Left cardiac atrium (tissue), 4 donors: ENCODE measurements at places on chromosomes 1 and 21. TPM values are rescaled to one million over a fixed set of nuclear protein-coding genes. Genes with fewer than 3 reads are reported as not detected.
A peak's percentile ranks its signal among the peaks of the same experiment; 100 is the strongest.

DNA sequence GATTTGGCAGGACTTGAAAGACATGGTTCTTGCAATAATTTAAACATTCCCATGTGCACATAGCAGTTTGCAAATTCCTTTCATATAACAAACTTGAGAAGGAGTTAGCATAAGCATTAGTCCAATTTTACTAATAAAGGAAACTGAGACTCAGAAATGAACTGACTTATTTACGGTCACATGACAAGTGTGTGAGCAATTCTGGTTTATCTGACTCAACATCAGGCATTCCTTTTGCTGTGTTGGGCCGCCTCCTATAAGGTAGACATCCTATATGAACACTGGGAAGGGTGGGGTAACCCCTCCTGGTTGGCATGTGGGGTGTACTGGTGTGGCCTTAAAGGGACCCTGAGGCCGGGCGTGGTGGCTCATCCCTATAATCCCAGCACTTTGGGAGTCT is 8.5 kb upstream of the CPT2 start:
- DNase-seq: no peak

DNA sequence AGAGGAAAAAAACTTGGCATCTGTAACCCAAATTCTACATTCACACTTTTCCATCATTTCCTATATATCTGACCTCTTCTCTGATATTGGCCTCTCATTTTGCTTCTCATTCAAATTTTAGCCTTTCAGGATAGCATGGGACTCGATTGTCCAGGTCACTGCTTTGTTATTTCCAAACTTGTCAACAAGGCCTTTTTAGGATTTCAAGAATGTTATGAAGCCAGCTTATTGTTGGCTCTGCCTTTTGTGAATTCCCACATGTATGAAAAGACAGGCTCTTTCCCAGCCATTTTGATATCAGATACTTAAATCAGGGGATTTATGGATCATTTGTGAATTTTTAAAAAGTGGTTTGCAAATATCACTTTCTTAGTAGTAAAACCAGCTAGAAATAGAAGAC is 663.5 kb downstream of the NCAM2 start:
- DNase-seq: no peak

GRCh38 chr1:112877750-112878149 is 78.2 kb downstream of the SLC16A1 start:
- no peak for DNase-seq

DNA sequence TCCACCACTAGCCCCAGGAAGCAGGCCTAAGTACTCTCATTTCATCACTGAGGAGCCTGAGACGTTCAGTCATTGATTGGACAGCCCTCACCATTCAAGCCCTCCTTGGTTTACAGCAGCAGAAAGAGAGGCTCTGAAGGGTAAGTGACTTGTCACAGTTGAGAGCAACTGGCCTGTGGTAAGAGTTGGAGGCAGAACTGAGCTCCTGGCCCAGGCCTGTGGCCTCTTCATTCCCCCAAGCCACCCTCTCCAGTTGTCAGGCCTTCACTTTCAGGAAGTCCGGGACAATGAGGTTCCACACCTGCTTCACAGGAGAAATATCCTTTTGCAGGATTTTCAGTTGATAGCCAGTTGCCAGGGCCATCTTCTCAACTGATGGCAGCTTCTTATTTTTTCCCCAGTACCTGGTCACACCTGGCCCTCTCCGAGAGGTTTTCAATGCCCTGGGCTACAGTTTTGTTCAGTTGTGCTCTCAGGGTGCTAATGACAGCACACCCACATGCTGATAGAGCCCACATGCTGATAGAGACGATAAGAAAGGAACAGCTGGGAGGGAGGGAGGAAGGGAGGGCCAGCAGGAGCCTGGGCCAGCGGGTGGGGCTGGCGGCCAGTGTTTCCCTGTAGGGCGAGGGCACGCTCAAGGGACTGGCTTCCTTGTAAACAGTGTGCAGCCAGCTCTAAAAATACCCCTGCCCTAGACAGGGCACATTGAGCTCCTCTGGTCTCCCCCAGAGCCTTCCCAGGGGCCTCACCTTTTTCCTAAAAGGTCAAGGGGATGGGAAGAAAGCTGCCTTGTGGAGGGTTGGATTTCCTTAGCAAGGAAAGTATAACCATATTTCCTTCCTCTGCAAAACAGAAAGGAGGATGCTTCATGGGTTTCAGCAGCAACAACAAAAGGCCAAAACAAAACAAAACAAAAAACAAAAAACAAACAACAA is 112.7 kb upstream of the JUN start:
- peak; percentile 68 for DNase-seq

GRCh38 chr1:213106298-213106697 is 55.3 kb downstream of the RPS6KC1 start:
- no peak for DNase-seq

GRCh38 chr1:10045480-10046355 is 13.0 kb downstream of the UBE4B start:
- no peak for DNase-seq

DNA sequence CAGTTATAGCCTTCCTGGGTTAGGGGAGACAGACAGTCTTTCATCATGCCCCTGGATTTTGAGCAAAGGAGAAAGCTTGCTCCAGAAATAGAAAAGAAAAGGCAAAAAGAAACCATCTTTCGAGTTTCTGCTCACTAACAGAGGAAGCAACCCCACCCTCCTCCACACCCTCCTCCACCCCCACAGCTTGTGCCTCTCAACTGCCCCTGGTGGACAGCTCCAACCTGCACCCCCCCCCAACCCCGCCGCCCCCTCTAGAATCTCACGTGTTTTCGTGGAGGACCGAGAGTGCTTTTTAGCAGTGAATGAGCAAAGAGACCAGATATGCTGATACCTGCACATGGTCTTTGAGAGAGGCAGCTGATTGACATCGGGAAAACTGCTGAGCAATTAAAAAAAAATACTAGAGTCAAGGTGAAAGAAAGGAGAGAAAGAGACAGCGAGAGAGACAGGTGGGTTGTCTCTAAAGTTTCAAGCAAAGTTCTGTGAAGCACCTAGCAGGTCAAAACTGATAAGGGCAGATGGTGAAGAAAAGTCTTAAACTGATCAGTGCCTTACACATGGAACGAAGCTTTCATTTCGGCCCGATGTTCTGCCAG is 358.3 kb downstream of the KIF26B start:
- DNase-seq: no peak

DNA sequence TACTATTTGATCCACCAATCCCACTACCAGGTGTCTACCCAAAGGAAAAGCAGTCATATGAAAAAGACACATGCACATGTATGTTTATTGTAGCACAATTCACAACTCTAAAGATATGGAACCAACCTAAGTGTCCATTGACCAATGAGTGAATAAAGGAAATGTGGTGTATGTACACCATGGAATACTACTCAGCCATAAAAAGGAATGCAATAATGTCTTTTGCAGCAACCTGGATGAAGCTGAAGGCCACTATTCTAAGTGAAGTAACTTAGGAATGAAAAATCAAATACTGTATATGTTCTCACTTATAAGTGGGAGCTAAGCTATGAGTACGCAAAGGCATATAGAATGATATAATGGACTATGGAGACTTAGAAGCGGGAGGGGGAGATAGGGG is 12.6 kb downstream of the ADIPOR1 start:
- no peak for DNase-seq

DNA sequence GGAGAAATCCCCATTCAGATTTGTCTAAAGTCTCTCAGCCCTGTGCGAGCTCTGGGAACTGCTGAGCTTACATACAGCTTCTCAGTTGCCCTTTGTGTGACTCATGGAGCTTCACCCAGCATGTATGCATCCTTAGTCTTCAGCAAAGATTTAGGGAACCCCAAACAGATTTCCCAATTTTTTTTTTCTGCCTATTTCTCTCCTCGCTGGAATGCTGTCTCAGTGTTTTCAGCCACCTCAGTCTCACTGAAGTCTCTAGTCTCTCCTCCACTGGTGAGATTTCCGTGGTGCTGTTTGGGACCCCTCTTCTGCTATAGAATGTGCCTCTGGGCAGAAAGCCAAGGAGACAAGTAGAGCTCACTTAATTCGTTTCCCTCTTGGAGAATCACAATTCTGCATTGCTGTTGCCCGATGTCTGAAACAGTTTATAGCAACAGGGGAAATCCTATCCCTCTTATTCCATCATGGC is 28.1 kb upstream of the TXLNA start:
- no peak for DNase-seq

GRCh38 chr1:222250376-222250775 is 297.5 kb downstream of the HHIPL2 start:
- no peak for DNase-seq

DNA sequence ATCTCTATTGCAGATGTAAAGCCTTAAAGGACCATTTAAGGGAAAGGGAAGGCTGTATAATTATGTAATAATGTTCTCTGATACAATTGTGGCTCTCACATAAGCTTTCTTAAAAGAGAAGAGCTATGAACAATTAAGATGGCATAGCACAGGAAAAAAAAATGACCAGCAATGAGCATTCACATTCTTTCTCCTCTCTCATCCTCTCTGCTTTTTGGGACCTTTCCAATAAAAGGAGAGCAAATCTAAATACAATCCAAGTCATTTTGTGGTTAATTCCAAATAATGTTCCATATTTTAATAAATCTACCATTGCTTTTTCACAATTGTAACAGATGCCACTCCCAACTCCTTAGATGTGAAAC is 23.5 kb downstream of the SMYD3 start:
- DNase-seq: no peak

GRCh38 chr1:27101054-27101491 is 53.9 kb downstream of the SLC9A1 start:
- DNase-seq: no peak

DNA sequence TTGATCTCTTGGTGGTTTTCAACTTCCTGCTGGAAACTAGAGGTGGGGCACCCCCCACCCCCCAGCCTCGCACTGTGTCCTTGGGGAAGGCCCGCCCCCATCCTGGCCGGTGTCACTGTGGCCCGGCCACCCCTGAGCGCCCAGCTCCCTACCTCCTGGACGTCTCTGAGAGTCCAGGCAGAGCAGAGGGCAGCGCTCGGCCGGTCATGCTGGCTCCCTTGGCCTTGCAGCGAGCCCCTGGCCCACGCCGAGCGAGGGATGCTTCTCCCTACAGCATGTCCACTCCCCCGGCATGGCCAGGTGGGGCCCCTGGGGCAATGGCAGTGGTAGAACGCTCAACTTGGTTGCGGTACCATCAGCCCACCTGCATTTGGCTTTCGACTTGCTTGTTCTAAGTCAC is 28.7 kb upstream of the TRAPPC10 start:
- no peak for DNase-seq

DNA sequence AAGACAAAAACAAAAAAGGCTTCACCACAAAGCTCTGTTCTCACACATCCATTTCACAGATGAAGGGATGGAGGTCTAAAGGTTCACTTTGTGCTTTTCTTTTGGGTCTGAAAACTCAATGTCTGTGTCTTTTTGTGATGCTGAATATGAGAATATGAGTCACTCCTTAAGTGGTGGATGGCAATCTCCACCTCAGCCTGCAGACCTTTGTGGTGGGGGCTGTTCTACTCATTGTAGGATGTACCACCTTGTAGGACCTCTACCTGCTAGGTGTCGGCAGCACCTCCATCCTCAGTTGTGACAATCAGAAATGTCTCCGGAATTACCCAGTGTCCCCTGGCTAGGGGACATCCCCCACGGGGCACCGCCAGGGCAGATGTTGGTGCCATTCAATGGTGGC is 42.8 kb downstream of the UBASH3A start:
- no peak for DNase-seq

DNA sequence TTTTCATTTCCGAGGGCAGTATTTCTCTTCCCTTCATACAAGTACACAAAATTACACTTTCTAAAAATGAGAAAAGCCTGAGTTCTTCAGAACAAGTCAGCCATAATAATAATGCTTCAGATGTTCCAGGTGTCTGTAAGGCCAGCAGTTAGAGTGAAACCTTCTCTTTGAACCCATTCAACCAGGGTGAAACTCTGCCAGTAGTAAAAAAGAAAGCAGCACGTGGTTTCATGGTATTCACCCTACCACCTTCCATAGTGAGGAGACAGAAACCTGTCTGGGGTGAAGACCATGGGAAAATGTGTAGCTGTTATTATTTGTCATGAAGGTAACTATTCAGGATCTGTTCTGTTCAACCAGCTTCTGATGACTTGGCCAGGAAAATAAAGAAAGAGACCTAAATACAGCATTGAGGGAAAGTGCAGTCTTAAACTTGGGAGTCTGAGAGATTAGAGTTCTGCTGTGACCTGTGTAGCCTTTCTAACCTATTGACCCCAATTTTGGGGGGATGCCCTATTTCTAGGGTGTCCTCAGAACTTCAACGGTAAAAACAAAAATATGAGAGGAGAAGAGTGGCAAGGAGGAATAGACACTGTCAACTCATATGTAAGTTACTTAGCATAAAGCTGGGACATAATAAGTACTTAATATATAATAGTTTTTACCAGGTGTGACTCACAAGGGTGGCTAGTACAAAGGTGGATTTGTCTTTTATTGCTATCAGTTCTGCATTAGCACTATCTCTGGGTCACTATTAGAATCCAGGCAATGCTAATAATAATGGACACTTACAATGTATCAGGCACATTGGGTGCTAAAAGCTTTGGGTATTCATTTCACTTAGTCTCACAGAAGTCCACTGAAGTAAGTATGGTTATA is 70.0 kb upstream of the TNFSF4 start:
- no peak for DNase-seq

DNA sequence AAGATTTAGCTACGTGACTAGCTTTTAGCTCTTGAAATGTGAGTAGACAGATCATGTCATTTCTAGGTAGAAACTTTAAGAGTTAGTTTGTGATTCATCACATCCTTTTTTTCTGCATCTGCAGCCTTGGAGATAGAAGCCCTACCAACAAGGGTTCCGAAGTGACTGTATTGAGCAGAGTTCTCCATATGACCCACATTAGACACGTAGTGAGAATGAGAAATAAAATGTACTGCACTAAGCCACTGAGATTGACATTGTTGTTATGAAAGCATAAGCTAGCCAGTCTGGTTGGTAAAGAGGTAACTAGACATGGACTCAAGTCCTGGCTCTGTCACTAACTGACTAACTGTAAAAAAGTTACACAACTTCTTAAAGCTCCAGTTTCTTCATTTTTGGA is 296.1 kb downstream of the PDE4B start:
- no peak for DNase-seq

GRCh38 chr1:44294588-44295007 is 60.5 kb downstream of the ERI3 start:
- DNase-seq: peak; percentile 63

DNA sequence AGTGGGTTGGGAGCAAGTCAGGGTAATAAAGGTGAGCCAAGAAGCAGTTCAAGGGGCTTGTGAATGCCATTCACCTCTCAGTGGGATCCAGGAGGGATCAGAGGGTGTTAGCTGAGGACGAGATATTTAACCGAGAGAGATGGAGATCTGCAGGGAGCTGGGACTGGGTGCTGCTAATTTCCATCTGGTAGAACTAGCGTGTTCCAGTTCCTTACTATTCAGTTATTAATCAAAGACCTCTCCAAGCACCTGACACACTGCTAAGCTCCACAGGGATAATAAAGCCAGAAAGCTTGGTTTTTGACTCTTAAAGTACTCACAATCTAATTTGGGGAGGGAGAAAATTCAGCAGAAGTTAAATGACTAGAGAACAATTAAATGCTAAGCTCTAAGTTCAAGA is 57.7 kb downstream of the ALG14 start:
- DNase-seq: no peak

LCE6A gene
- total RNA-seq: not detected

TMEM51 gene
- 4.2 TPM for total RNA-seq

UBXN10 gene
- 5.4 TPM for total RNA-seq

NGF gene
- 6.9 TPM for total RNA-seq

ADCY10 gene
- total RNA-seq: 0.06 TPM

CNIH3 gene
- 1.3 TPM for total RNA-seq

RAB25 gene
- total RNA-seq: not detected

CELA2A gene
- total RNA-seq: not detected

IGSF9 gene
- 1.4 TPM for total RNA-seq

CFHR5 gene
- total RNA-seq: not detected

GSTM5 gene
- total RNA-seq: 3.0 TPM

CFHR1 gene
- not detected for total RNA-seq

GJA8 gene
- not detected for total RNA-seq
